ENCODE measurements at places on chromosomes 4 and X. TPM values are rescaled to one million over a fixed set of nuclear protein-coding genes. Genes with fewer than 3 reads are reported as not detected.

- DNase-seq, result no peak
These were observed 481.0 kb downstream of the KCNIP4 start for GRCh38 chr4:21467551-21467950.

DNA sequence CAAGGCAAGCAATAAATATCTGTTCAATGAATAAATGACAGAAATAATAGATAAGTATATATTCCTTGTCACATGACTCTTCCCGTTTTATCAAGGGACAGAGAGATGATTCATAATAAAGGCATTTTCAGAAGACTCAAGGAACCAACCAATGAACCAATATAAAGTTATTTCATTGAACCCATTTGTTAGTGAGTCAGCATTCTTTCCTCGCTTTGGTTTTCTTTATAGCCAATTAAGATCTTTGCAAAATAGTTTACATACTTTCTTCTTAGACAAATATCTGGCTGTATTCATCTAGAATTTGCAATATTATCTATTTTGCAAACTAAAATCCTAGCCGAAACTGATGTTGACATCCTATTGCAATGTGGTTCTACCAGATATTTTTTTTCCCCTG is 269.4 kb downstream of the IL15 start:
- DNase-seq, result no peak

The P2RY10 gene
- total RNA-seq, result 0.39 TPM

GRCh38 chr4:140869446-140869845 is 113.3 kb upstream of the TBC1D9 start:
- DNase-seq, result no peak

- no peak for DNase-seq
These were observed 229.8 kb upstream of the LDB2 start for GRCh38 chr4:17128268-17128667.

GRCh38 chr4:2572866-2573265 is 36.4 kb downstream of the FAM193A start:
- no peak for DNase-seq

DNA sequence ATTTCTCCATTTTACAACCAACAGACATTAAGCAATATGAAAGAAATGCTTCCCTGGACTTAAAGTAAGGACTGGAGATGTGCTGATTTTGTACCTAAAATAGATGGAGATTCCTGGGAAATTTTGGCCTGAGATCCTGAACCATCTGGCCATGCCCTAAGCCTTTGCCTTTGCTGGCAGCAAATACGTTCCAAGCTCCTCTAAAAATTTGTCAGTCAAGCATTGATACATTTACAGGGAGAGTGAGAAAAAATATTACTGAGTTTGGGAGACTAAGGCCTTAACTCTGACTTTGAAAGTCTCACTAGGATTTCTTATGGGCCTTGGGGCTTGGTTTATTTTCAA is 63.9 kb downstream of the FHDC1 start:
- no peak for DNase-seq

DNA sequence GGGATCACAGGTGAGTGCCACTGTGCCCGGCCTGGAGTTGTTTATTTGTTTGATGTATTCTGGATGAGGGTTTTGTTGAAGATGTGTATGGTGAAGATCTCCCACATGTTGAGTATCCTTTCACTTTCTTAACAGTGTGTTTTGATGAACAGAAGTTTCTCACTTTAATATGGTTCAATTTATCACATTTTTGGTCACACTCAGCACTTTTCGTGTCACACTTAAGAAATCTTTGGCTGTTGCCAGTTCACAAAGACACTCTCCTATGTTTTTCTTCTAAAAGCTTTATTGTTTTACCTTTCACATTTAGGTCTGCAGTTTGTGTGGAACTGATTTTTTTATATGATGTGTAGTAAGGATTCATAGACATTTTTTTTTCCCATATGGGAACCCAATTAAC is 16.6 kb upstream of the ZNF185 start:
- no peak for DNase-seq

DNA sequence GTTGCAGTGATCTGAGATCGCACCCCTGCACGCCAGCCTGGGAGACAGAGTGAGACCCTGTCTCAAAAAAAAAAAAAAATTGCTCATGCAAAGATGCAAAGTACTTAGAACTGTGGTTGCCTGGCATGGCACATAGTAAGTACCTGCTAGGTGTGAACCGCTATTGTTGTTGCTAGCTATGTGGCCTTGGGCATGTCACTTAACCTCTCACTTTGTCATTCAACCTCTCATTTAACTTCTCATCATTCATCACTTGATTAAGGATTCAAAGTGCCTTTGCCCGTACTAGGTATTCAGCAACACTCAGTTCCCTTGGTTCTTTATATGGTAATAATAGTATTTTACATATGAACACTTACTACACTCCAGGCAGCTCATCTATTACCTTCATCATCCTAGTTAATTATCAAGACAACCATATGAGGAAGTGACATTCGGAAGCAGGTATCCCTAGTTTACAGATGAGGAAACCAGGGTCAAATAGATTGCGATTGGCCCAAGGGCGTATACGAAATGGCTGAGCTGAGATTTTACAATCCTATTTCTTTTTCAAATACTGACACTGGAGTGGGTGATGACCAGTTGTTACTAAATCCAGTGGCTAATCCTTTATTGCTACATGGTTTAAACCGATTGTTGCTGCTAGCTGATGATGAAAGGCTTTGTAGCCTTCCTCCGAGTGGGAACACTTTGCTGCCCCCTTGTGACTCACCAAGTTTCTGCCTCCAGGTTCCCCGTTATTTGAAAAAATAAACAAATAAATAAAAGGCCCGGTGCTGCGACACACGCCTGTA is 28.8 kb upstream of the SOWAHD start:
- DNase-seq, result peak; percentile 53

GRCh38 chrX:150680974-150681373 is 12.2 kb upstream of the MTMR1 start:
- DNase-seq, result no peak

The PLP2 gene
- total RNA-seq, result 141 TPM

GRCh38 chr4:87560802-87561201 is 31.6 kb upstream of the SPARCL1 start:
- DNase-seq, result no peak

The TEX13C gene
- total RNA-seq, result not detected

The TDO2 gene
- 1.0 TPM for total RNA-seq

GRCh38 chrX:103549916-103550315 is 30.6 kb upstream of the RAB40A start:
- DNase-seq, result no peak

DNA sequence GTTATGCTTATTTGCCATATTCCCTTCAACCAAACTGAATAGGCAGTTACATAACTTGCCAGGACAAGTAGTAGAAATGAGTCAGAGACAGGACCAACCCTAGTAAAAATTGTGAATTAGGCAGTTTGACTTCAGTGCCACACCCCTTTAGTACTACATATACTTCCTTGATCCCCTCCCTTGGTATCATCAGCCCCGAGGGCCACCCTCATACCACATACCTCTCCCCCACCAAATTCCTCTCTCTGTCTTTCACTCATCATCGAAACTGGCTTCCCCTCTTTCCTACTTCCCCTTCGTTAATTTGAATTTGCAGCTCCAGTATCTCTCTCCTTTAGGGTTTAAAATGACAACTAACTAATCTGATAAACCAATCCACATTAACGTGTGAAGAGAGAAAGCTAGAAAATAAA is 7.9 kb upstream of the PTPN13 start:
- no peak for DNase-seq

DNA sequence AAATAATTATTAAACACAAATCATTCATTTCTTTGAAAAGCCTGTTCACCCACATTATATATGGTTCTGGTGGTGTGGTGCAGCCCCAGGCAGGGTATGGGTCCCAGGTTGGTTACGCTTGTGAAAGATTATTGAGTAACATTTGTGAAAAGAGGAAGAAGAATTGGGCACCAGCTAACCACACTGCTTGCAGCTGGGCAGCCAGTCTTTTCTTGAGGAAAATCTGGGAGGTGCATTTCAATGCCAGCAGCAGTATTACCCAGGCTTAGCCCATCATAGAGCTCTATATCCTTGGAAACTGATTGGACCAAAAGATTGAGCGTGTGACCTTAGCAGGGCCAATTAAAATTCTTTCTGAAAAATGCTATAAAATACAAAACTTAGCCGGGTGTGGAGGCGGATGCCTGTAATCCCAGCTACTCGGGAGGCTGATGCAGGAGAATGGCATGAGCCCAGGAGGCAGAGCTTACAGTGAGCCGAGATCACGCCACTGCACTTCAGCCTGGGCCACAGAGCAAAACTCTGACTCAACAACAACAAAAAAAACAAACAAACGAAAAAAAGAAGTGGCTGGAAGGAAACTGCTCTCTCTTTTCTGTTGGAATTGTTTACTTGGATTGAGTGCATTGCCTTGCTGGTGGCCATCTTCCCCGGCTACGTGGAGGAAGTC is 9.7 kb upstream of the PLAC8 start:
- DNase-seq, result no peak

- peak; percentile 58 for DNase-seq
These were observed 691 bp upstream of the IGFBP7 start for GRCh38 chr4:57110640-57111511.

- no peak for DNase-seq
These were observed 122.0 kb upstream of the LNX1 start for GRCh38 chr4:53713296-53713695.

The JAKMIP1 gene
- 0.29 TPM for total RNA-seq

DNA sequence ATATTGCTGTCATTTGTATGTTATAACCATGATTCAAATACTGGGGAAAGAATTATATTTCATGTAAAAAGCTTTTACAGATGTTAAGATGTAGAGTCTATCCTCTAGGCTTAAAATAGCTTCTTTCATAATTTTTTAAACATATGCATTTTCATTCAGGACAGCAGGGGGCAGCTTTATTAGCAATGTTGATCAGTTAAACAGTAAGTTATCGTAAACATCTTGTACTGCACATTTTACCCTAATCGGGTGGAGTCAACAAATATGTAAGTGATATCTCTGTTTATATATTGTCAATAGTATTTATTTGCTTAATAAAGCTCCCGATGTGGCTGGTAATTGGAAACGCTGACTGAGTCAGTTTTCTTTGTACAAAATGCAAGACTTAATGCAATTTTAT is 142.5 kb upstream of the MED14 start:
- no peak for DNase-seq

DNA sequence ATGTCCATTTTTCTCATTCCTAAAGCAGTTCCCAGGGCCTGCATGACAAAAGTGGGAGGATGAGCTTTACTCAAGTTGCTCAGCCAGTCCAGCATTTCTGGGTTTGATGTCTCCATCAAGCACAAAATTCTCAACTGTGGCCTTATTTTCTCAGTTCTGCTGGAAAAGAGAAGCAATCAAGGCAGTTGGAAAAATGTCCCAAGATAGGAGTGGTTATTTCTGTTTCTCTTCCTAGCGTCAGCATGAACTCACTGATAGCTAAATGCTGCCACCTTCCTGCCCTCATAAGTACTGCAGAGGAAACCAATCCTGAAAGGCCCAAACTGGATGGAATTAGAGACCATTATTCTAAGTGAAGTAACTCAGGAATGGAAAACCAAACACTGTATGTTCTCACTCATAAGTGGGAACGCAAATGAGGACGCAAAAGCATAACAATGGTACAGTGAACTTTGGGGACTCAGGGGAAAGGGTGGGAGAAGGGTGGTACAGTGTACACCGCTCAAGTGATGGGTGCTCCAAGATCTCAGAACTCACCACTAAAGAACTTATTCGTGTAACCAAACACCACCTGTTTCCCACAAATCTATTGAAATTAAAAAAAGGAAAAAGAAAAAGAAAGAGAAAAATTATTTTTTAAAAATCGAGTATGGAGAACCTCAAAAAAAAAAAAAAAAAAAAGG is 29.6 kb downstream of the ADH7 start:
- peak; percentile 84 for DNase-seq

DNA sequence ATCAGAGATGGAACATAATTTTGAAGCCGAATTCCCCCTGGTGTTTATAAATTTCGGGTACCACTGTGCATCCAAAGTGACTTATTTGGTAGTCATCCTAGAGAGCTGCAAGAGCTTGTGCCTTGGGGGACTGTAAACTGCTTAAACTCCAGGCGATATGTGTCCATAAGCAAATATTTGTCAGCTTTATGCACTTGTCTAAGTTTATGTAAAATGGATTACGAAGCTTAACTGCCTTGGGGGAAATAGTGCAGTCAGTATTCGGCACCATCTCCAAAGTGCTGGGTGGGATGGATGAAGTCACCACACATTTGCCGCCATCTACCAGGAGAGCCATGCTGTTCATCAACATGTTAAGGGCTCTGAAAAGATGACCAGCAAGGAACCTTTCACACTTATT is 65.9 kb downstream of the CC2D2A start:
- DNase-seq, result no peak

The GRPR gene
- total RNA-seq, result not detected

GRCh38 chr4:23060776-23061175 is 368.0 kb downstream of the GBA3 start:
- no peak for DNase-seq

DNA sequence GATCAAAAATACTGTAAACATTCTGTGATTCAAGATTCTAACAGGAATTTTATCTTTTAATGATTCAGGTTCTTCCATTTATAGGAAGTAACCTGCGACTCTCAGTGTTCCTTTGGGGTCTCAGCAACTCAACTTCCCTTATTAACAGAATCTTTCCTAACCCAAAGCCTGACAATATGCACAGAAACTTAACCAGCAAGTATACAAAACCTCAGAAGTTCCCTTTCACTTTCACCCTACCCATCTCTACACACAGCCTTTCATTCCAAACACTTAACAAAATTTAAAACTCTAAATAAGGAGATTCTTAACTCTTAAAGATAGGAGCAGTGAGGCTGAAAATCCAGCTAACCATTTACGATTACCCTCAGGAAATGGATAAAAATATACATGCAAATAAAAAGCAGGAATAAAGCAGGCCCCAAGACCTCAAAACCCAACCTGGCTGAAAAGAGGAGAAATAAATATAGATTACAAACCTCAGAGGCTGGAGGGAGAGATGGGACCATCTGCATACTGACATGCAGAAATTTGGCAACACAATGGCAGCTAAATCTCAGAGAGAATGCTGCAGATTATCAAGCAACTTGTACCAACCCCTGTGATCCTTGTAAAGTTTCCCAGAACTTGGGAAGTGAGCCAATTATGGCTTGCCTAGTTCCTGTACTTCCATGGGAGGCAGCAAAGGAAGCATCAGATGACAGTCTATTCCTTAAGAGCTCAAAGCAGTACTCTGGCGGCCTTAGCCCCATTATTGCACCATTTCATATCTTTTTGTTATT is 101.0 kb downstream of the ATP11C start:
- DNase-seq, result no peak

Data from ureter (tissue), 1 donor.